CD4-positive, alpha-beta T cell treated with Interleukin-4 for 4 hours (primary cell): ENCODE measurements at places on chromosomes 1 and 21.

DNA sequence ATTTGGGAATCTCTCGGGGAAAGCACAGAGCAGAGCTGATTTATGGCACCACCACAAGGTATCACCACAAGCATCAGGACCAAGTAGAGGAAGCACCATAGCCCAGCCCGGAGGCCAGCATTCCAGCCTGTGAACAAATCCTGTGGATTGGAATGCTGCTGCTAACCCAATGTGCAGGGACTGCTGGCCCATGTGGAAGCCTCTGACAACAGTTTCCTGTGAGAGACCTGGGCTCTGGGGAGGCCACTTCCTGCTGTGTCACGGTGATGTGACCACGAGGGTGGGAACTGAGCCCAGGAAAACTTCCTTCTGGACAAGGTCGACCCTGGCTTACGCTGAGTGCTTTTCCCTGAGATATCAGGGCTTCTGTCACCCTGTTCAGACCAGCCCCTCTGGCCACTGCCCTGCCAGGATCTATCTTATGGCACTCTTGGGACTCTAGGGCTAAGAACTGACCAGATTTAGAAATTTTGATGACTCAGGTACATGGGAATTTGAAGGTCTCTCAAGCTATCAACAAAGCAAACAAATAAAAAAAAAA lies 88.3 kb upstream of the NGF start:
- DNase-seq, result no peak

GRCh38 chr1:80540596-80540995 lies 1260.1 kb upstream of the ADGRL2 start:
- no peak for DNase-seq

DNA sequence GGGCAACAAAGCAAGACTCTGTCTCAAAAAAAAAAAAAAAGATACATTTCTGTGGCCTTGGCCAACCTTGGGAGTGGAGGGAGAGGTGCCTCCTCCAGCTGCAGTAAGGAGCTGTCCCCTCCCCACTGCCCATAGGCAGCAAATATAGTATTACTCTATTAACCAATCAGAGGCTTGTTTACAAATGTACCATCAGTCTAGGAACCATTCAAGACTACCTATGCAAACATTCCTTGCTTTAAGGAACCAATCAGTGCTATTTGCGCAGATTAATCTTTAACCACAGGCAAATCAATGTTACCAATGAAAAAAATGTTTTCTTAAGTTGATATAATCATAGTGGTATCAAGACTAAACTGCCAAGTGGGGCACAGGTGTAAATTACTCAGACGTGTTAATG lies 1.1 kb downstream of the CELA2A start:
- DNase-seq, result no peak

- no peak for DNase-seq
These were observed 67.3 kb downstream of the GADD45A start for GRCh38 chr1:67752306-67752705.

GRCh38 chr1:240329443-240329842 lies 237.8 kb downstream of the FMN2 start:
- no peak for DNase-seq

- no peak for DNase-seq
These were observed 16.3 kb upstream of the GADD45A start for GRCh38 chr1:67668660-67669059.

DNA sequence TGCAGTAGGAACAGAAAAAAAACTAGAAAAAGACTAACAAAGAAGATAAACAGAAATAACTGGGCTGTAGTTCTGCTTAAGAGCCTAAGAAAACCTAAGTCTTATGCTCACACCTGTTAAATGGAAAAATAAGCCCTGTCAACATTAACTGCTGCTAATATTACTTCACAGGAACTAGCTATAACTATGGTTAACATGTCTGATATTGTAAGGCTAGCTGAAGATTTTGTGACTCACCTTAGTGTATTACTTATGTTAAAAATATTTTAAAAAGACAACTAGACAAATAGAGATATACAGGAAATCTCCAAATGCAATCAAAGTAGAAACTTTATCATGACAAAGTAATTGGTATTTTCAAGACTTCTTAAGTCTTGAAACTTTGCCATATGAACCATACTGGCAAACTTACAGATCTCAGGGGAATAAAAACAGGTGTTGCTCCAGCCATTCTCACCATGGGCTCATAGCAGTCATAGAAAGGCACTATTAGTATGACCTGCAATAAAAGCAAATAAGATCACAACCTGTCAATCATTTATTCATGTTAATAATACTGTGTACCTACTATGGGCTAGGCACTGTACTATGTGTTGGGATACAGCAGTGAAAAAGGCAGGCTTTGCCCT lies 30.7 kb downstream of the KYAT3 start:
- no peak for DNase-seq

GRCh38 chr1:213931836-213932235 lies 55.9 kb upstream of the PROX1 start:
- no peak for DNase-seq

DNA sequence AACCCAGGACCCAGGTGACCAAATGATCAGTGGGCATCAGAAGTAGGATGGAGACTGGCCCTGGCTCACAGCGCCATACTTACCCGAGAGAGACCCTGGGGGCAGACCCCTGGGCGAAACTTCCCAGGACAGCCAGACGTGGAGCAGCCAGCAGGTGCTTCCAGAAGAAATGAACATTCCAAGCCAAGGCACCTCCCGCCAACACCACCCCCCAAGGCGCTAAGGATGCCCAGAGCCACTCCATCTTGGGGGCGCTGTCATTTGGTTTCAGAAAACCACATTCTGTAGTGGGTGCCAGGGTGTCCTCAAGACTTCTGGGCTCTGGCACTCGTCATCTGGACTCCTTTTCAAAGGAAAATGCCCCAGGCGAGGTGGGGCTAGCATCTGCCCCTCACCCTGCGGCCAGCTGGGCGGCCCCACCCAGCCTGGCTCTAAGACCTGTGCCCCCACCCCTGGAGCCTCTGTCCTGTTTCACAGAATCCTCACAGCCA lies 98.8 kb downstream of the RIPK4 start:
- no peak for DNase-seq

DNA sequence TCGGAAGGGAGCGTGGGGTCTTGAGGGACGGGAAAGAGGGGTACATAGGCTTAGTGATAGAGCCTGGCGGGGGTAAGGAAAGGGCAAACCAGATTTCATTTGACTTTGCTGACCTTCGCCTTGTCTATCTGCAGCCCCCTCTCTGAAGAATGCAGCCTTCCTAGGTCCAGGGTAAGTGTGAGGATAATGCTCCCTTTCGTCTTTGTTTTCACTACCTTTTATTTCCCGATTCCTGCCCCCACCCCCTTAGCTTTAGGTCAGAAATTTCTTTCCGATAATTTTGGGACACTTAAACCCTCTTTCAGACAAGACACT lies 396 bp downstream of the ATP5PB start:
- no peak for DNase-seq

- DNase-seq, result no peak
These were observed 5.6 kb upstream of the RD3 start for GRCh38 chr1:211497489-211498045.

GRCh38 chr1:205229399-205229871 lies 1.7 kb downstream of the TMCC2 start:
- DNase-seq, result peak; percentile 74

GRCh38 chr1:153422450-153423068 lies 6.2 kb downstream of the S100A7A start:
- DNase-seq, result peak; percentile 41

- no peak for DNase-seq
These were observed 9.3 kb downstream of the PRKAB2 start for GRCh38 chr1:147163019-147163418.

DNA sequence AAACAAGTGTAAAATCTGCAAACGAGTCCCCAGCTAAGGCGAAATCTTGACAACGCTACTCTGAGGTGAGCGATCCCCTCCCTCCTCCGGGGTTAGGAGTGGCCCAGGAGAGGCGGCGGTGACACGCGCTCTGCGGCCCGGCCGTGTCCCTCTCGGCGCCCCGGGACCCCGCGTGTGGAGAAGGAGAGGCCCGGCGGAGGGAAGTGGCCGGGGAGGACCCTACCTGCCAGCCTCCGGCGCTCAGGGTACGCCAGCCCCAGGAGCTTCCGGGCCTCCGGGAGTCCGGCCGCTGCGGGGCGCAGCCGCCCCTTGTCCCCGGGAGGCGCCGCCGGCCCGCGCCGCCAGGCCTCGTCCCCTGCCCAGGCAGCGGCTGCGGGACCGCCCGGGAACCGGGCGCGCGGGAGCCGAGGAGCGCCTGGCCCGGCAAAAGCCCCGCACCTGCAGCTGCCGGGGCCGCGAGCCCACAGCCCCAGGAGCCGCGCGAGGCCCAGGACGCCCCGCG lies 543 bp downstream of the ABCB10 start:
- peak; percentile 15 for DNase-seq

DNA sequence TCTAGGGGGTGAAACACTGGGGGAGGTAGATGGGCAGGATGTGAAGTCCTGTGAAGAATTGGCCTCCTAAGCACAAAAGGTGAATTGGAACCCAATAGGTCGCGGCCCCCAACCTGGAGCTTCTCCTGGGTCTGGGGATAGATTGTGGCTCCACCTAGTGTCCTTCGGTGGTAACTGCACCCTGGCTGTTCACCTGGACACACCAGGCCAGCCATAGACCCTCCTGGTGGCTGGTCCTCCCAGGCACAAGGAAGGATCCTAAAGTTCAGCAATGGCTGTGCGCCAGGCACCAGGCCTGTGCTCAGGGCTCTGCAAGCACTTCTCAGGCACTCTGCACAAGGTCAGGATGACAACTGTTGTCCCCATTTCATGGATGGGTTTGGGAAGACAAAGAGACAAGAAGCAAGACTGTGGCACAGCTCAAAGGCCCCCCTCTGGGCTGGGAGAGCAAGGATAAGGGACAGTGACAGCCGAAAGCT lies 13.5 kb downstream of the ESPN start:
- peak; percentile 68 for DNase-seq

DNA sequence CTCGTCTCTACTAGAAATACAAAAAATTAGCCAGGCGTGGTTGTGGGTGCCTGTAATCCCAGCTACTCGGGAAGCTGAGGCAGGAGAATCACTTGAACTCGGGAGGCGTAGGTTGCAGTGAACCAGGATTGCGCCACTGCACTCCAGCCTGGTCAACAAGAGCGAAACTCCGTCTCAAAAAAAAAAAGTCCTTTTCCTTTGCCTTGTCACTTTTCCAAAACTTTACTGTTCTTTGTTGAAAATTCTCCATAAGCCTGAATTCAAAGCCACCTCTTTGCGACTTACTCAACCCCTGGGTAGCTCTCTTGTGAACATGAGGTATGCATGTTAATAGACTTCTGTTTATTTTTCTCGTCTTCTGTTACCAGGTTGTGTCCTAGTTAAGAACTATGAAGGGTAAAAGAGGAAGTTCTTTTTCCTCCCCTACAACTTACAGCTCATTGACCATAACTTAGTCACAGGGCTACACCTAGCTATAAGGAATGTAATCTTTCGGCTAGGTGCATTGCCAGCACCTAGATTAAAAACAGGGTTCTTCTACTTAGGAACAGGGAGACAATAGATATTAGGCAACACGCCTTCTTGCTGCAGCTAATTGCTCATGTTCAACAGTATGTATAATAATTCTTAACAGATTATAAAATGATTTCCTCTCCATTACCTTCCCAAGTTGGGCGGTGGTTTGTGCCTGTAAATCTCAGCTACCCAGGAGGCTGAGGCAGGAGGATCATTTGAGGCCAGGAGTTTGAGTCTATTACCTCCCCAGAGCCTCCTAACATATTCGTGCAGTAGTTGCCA lies 40.9 kb downstream of the PTAFR start:
- peak; percentile 4 for DNase-seq

GRCh38 chr21:27333096-27333495 lies 366.2 kb upstream of the ADAMTS5 start:
- DNase-seq, result no peak

GRCh38 chr21:44910229-44911067 lies 10.3 kb downstream of the ITGB2 start:
- DNase-seq, result no peak

GRCh38 chr1:158148468-158148867 lies 32.2 kb upstream of the CD1D start:
- DNase-seq, result no peak

- DNase-seq, result no peak
These were observed 48.3 kb downstream of the LRRC38 start for GRCh38 chr1:13465515-13465914.

- no peak for DNase-seq
These were observed 421.2 kb upstream of the DAB1 start for GRCh38 chr1:57845041-57845440.

GRCh38 chr1:68281946-68282615 lies 49.8 kb upstream of the WLS start:
- DNase-seq, result no peak

- no peak for DNase-seq
These were observed 299.7 kb downstream of the OLFM3 start for GRCh38 chr1:101697072-101697471.

DNA sequence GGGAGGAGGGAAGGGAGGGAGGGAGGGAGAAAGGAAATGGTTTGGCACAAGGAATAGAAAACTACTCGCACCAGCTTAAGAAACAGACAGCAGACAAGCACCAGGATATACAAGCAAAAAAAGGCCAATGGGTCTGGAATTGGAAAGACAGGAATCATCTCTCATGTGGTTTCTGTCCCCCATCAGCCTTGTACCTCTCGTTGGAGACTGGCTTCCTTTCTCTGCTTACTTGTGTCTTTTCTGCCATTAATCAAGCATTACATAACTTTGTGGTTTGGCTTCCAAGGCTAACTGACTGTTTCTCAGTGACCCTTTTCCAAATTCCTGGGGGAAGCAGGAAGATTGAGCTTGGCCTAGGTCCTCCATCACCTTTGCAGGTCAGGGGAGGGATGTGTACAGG lies 11.8 kb upstream of the RALGPS2 start:
- no peak for DNase-seq

DNA sequence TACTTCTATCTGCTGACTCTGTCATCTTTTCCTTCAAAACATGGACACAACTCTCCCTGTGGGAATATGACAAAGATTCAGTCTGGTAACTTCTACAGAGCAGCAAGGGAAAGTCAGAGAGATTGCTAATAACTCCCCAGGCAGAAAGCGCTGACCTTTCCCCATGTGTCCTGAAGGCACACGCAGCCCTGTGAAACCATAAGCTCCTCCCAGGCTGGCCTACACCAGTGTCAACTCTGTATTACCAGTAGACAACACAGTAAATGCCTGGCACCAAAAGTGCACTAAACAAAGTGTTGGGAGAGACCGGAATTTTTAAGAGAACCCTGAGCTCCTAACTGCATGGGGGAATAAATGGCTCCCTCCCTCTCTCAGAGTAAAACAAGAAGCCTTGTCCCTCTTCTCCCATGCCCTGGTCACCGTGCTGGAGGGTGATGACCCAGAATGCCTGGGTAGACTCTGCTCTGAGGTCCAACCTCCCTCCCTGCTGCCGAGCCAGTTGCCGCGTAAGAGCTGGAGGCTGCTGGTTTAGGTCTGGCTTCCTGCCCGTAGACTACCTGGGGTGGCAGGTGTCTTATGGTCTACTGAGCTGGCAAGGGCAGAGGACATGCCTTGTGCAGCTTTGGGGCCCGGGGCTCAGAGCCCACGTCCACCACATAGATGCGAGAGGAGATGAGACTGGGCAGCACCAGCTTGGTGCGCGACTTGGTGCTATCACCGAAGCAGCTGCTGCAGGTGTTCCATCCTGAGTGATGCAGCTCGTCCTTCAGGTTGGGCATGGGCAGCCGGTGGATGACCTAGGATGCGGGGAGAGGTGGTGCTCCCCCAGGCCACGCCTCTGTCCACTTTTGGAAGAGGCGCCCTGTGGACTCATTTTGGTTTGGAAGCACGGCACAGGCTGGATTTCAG lies 3.9 kb downstream of the SELENBP1 start:
- DNase-seq, result no peak
